ENCODE measurements at places on chromosomes 1 and 21. TPM values are rescaled to one million over a fixed set of nuclear protein-coding genes. Genes with fewer than 3 reads are reported as not detected.

GRCh38 chr1:85188530-85188929, 12.3 kb downstream of the SYDE2 start:
- DNase-seq = no peak

DNA sequence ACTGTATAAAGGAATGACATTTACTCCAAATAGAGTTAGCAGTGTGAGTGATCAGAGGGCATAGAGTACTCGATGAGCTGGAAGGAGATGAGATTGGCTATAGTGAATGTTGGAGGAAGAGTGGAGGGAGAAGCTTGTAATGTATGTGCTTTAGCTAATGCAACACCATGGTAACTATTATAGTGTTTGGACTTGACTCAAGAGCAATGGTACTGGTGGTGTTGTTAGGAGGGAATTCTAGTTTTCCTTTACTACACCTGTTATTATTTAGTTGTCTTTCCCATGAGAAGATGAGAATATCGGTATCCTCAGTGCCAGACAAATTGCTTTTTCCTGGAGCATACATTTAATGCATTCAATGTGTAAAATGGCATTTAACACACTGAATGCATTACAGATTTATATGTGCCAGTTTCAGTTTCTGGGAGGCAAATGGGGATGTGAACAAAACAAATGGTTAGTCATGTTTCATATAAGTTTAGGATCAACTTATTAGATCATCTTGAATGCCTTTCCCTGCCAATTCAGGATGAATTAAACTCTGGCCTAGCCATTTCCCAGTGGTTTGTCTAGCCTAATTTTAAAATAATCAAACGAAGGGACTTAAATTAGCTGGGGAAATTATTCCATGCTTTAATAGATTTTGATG, 291.1 kb upstream of the ADAMTS5 start:
- DNase-seq = no peak

GRCh38 chr1:29711582-29712283, 475.4 kb downstream of the PTPRU start:
- peak; percentile 30 for DNase-seq

DNA sequence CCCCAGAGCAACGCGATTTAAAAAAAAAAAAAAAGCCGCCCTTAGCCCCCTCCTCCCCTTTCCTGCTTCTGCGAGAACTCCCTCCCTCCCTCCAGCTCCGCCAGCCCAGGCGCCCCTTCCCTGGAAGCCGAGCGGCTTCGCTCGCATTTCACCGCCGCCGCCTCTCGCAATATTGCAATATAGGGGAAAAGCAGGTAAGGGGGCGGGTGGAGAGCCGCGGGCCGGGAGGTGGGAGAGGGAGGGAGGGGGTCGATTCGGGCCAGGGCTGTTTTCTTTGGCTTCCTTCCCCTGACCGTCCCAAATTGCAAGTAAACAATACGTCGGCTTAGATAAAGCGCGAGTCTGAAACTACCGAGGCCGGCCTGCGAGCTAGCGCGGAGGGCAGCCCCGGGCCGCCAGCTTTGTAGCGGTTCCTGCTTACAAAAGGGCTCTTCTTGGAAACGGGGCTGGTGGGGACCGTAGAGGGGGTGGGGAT, 408 bp downstream of the LMO4 start:
- DNase-seq = peak; percentile 39

GRCh38 chr1:3196577-3197245, 127.7 kb downstream of the PRDM16 start:
- no peak for DNase-seq

DNA sequence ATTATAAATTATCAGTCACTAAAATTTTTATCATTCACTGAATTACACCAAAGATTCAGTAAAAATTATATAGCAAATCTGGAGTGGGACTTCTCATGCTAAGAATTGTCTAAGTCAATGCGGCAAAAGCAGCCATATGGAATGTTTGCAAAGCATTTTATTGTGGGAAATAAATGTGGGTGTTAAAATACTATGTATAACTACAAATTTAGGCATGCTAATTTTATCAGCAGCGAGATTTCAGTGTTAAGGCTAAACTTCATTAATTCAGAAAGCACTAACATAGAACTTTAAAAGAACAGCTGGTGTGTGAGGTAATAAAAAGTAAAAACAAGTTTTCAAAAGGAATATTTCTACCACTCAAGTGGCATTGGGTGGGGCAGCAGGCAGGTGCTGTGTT, 21.4 kb downstream of the COLGALT2 start:
- DNase-seq = no peak

GRCh38 chr1:68633141-68633919, 136.4 kb upstream of the DEPDC1 start:
- DNase-seq = no peak

- DNase-seq = no peak
Observed at GRCh38 chr1:34186741-34187494, 10.2 kb downstream of the C1orf94 start.

- DNase-seq = no peak
Observed at GRCh38 chr1:43867976-43868740, 65.4 kb upstream of the ARTN start.

DNA sequence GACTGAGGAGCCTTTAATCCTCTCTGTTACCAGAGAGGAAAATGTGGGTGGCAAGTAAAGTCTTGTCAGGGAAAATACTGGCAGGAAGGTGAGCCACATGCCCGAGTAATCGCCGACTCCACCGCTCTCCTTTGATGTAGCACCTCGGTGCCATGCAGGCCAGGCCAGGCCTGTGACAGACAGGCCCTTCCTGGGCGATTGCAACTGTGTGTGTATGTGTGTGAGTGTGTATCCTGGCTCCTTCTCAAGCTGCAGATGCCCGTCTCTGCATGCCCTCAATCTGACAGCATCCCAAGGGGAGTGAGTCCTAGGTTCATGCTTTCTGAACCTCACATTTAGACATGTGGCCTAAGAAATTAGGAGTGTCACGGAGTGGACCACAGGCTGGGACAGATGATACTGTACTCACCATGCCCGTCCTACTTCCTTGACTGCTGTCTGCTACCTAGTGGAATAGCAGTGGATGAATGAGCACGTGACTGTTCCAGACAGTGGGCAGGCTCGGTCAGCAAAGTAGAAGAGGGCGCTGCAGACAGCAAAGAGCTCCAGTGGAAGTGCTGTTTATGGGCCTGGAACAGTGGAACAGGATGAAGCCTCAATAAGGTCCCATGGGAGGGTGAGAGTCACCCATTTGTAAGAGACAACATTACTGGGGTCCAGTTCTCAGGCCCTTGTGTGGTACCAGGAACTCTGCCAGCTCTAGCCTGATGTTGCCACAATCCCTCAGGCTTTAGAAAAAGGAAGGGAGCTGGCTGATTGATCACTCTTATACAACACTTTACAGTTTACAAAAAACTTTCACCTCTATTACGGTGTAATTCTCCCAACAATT, 25.3 kb downstream of the SERTAD4 start:
- DNase-seq = no peak

DNA sequence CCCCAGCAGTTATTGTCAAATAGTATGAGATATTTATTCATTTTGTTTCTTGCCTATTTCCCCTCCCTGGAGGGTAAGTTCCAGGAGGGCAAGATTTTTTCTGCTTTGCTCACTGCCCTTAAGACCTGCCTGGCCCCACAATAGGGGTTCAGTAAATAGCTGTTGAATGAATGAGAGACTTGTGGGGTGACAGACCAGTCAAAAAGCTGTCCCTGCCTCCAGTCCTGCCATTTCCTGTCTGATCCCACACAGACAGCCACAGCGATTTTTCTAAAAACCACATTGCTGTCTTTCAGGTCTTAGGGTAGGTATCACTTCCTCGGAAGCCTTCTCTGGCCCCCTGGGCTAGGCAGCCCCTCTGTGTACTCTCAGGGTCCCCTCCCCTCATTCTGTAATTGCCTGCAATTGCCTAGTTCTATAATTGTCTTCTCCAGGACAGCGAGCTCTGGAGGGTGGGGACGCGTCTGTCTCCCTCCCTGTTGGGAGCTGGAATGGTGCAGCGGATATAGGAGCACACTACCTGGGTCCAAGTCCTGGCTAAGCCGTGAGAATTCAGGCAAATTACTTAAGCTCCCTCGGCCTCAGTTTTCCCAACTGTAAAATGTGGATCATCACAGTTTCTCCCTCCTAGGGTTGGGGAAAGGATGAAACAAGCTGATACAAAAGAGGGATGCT, 1.8 kb upstream of the EXTL1 start:
- DNase-seq = no peak

DNA sequence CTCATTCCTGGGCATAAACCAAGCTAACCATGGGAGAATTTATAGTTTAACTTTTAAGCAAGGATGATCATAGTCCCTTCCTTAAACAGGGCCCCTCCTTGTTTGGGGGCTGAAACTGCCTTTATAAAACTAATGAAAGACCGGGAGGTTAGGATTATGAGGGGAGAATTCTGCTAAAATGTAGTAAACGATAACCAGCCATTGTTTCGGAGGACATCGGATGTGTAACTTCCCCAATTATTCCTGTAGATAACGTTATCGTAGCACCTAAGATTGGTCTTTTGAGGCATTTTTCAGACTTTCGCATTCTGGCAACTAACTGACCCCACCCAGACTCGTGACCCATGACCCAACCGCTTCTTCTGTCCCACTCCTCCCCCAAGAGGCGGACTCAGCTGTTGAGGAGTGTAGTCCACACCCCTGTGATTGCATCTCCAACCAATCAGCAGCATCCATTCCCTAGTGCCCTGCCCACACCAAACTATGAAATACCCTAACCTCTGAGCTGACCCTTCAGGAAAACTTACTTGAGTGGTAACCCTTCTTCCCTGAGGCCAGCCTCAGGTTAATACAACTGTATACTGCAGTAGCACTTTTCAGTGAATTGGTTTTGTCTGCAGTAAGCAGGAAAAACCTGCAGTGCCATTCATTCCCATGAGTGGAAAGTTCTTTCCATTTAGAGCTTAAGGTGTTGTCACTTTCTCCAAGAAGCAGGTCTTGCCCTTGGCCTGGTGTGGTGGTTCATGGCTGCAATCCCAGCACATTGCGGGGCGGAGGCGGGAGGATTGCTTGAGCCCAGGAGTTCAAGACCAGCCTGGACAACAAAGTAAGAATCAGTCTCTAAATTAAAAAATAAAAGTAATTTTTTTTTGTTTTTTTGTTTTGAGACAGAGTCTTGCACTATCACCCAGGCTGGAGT, 823 bp upstream of the SYF2 start:
- peak; percentile 76 for DNase-seq

DNA sequence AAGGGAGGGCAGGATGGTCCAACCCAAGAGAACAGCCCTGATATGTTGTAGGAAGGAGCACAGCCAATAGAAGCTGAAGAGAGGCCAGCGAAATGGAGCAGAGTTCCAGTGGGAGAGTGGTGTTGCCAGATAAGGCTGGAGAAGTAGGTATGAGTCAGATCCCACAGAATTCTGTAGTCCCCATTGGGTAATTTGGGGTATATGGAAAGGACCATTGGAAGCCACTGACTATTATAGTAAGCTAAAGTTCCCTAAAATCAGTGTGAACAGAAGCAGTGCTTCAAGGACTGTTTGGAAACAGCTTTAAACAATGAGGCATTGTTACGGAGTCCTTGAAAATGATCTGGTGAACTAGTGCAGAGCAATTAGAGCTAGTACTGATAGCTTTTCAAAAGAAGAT, 63.0 kb downstream of the DISP1 start:
- no peak for DNase-seq

GRCh38 chr1:8396786-8397406, 79.0 kb downstream of the SLC45A1 start:
- no peak for DNase-seq

GRCh38 chr1:12208271-12208670, 21.6 kb upstream of the VPS13D start:
- DNase-seq = no peak

DNA sequence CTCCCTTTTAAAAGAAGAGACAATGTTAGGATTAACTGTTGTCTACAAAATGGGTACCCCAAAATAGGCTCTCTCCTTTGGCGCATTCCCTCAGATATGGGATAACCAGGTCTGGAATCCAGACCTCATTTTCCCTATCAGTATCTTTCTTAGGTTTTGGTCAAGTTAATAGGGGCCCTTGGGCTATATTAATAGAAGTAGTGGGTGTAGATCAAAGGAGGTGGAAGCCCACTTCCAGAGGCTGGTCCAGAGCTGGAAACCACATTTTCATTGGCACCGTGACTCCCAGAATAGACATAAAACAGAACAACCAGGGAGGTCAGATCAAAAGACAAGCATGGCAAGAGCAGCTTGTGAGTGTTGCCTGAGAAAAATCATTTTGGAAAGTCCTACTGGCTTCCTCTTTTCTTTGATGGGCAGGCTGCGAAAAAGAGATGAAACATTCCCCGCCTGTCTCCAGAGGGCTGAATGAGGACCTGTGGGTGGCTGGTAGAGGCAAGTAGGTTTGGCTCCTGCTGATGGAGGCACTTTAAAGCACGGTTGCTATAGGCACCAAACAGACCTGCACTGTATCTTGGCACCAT, 25.8 kb upstream of the KIF21B start:
- no peak for DNase-seq

PCBP3 gene
- total RNA-seq = 6.0 TPM

ZNF697 gene
- total RNA-seq = 5.0 TPM

OR14K1 gene
- total RNA-seq = not detected

DIO1 gene
- not detected for total RNA-seq

CTSS gene
- 146 TPM for total RNA-seq

RYR2 gene
- total RNA-seq = 2.5 TPM

RPE65 gene
- not detected for total RNA-seq

PRDM2 gene
- 62.1 TPM for total RNA-seq

UAP1 gene
- total RNA-seq = 121 TPM

ZFP69 gene
- total RNA-seq = 3.4 TPM

AIRE gene
- total RNA-seq = not detected

FBXO44 gene
- total RNA-seq = 15.4 TPM

OR2T33 gene
- not detected for total RNA-seq

C4BPB gene
- 18.1 TPM for total RNA-seq
